ENCODE measurements at places on chromosomes 1 and 21.

DNA sequence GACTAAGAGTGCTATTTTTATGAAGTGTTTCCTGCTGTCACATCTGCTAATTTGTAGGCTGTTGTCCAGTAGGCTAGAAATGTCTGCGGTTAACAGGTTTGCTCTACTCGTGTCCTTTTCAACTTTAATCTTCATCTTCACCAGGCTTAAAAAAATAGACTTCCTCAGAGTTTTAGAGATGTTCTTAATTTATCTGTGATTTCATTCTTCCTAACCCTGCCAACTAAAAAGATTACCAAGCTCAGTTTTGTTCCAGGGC lies 66.8 kb downstream of the SASS6 start:
- DNase-seq: no peak

- DNase-seq: no peak
Measured at GRCh38 chr1:205505791-205506190, 1.3 kb downstream of the CDK18 start.

DNA sequence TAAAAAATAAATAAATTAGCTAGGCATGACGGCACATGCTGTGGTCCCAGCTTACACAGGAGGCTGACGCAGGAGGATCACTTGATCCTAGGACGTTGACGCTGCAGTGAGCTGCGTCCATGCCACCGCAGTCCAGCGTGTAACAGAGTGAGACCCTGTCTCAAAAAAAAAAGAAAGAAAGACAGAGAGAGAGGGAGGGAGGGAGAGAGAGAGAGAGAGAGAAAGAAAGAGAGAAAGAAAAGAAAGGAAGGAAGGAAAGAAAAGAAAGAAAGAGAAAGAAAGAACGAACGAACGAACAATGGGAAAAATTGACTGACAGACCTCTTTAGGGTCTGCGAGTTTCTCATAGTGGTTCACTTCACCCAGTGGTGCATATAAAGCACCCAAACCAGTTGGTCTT lies 97.8 kb upstream of the BMP8A start:
- DNase-seq: no peak

DNA sequence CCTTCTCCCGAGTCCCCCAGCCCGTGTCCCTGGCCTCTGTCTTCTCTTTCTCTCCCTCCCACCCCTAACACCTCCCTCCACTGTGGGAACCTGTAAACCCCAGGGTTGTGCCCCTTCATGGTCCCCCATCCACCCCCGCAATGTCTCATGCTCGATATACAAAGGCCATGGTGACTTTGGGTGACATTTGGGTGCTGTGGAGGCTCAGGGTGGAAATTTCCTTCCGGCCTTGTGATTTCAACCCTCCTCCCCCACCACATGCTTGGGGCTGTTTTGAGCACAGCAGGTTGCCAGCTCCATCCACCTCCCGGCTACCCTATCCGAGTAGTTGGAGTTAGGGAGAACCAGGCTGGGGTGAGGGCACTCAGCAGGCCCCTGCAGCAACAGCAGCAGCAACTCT lies 25.7 kb upstream of the VPS13D start:
- DNase-seq: no peak

GRCh38 chr1:246095443-246095842 lies 411.6 kb downstream of the SMYD3 start:
- no peak for DNase-seq

GRCh38 chr1:58785442-58786058 lies 1.7 kb upstream of the JUN start:
- DNase-seq: peak; percentile 64

GRCh38 chr1:156944268-156944667 lies 23.8 kb downstream of the LRRC71 start:
- no peak for DNase-seq

- DNase-seq: no peak
Measured at GRCh38 chr1:78291872-78292271, 198.9 kb upstream of the PTGFR start.

DNA sequence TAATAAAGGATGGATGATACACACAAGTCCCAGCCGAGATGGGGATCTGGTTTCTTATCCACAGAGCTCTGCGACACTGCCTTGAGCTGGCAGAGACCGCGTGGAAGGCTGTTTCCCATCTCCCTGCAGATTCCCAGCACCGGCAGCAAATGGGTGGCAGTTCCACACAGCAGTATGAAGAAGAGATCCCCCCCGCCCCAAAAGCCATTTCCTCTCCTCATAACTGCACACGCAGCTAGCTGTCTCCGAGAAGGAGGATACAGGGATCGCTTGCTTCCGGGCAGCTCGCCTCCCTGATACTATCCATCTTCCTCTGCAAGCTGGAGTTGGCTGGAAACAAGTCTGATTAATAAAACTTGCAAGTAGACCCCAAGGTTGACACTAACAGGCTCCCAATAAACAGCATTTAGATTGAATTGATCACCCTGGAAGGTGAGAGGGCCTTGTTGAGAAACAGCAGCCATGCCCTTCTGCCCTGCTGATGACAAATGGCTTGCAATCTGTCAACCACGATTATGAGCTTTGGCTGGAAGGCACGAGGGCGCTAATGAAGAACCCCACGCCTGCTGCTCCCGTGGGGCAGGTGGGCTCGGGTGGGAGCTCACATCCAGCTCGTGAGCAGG lies 642.3 kb downstream of the AJAP1 start:
- no peak for DNase-seq

DNA sequence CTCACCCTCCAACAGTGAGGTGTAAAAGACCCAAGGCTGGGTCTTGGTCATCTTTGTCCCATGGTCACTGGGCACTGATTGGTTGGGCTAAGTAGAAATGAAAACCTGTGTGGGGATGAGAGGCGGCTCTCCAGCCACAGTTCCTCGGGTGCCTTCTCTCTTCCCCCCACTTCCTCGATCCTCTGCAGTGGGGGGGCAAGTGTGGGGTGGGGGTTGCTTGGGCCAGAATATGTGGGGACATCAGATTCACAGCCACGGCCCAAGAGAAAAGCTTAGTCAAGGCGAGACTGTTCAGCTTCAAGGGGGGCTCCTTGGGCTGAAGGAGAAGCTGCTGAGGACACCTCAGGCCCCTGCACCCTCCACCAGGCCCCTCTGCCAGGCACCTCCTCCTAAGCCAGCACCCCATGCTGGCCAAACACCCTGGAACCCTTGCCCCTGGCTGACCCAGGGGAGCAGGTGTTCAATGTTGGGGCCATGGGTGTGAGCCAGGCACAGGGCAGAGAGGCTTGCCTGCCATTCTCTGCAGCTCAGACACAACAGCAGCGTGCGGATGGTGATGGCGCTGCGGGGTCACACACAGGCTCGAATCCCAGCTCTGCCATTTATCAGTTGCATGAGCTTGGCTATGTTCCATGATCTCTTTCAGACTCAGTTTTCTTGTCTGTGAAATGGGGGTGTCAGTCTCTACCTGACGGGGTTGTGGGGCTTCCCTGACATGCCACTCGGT lies 21.0 kb upstream of the TNFRSF1B start:
- DNase-seq: no peak

- DNase-seq: no peak
Measured at GRCh38 chr1:6269296-6269695, 8.4 kb upstream of the GPR153 start.

DNA sequence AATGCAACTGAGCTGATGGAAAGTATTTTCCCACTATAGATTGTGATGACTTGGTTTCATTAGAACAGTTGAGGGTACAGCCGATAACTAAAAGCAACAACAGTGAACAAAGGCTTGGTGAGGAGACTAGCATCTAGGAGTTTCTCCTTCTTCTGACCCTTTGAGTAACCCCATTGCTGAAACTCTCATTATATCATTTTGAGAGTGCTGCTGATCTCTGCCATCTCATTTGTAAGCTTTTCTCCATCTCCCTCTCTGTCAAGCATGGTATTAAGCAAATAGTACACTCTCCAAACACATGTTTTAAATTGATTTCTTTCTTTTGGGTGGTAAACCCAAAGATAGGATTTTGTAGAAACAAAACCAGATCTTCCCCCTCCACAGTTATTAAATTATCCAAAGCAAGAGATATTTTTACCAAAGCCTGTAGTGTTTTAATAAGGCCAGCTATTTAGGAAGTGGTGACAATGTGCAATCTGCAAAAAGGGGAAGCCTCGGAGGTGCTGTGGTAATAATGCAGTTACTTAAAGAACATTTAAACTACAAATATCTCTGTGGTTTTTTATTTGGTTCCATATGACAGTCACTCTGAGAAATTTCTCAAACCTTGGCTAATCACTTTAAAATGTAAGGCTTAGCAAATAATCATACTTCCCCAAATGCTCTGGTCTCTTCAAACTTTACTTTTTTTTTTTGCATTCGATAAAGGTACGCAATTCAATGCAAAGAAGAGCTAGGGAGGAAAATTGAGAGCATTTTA lies 287.5 kb downstream of the HLX start:
- DNase-seq: no peak

DNA sequence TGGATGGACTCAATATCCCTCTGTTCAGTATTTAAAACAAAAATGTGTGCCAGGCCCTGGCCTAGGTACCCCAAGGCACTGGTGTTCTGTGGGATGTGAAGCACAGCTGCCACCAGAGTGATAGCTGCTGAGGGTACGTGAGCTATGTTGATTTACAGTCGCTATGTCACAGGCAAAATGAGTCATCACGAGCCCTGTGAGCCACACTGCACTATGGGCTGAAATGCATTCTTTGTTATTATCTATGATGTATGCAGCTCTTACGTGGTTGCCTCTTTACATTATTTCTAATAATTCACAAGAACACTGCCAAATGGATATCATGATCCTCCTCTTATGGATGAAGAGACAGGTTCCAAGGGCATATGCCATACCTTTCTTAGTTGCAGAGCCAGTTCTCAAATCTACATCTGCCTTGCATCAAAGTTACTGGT lies 2.1 kb downstream of the TEX38 start:
- DNase-seq: no peak

DNA sequence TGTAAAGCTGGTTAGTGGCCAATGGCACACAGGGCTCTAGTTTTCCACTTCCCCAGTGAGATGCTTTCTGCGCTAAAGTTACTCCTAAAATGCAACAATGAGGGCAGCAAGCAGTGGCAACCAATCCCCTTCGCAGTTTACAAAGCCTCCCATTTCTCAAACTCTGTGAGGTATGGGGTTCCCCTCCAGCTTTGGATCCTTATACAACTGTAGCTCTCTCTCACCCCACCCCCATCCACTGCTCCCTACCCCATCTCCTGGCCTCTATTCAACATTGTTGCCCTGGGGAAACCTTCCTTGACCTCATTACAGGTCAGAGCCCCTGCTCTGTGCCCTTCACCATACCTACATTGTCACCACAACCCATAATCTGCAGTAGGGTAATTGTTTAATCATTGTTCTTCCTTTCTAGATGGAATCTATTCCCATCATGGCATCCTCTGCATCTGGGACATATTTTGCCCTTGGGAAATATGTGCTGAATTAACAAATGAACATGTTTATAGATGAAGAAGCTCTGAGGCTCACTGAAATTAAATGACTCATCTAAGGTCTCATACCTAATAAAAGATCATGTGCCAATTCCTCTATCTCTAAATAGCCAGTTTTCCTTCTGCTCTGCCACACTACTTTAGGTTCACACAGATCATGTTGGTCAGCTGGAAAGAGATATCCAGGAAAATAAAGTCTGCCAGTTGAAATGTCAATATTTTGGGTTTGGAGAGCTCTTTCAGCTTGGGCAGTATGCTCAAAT lies 12.6 kb downstream of the KIAA0040 start:
- no peak for DNase-seq

DNA sequence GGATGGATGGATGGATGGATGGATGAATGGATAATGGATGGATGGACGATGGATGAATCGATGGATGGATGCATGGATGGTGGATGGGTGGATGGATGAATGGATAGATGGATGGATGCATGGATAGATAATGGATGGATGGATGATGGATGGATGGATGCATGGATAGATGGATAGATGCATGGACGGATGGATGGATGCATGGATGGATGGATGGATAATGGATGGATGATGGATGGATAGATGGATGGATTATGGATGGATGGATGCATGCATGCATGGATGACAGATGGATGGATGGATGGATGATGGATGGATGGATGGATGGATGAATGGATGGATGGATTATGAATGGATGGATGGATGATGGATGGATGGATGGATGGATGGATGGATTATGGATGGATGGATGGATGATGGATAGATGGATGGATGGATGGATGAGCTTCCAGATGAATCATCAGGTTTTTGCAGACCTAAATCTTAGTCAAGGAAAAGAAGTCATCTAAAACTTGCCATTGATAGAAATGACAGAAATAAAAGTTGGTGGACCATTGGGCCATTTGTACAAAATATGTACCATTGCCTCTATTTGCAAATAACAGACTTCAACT lies 175.4 kb upstream of the KLHDC7A start:
- DNase-seq: no peak

DNA sequence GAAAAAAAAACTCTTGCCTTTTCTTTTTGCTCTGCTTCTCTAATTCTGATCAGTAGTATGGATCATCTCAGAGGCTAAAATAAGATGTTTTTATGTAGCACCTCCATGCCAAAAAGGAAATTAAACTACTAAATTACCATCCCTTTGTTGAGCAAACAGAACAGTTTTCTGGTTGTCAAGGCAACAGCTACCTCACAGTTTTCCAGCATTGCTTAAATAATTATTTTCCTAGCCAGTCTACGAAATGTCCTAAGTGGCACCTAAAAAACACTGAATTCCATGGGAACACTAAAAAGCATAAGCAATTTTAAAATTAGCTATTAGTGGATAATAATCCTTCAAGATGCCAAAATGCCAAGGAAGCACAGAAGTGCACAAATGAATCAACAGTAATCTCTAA lies 61.7 kb downstream of the ARID4B start:
- peak; percentile 19 for DNase-seq

DNA sequence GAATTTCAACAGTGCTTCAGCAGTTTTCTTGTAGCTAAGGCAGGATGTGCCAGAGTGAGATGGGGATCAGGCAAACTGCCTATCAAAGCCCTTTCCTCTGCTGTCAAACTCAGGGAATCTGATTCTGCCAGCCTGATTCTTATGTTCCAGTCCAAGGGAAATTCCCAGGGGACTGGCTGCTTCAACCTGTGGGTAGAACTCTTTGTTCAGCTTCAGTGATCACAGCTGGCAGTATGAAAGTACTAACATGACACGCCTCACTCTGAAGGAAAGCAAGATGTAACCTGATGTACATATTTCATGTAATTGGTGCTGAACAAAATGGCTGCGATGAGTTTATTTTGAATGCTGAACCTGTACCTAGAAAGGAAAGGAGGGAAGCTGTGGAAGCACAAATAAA lies 40.1 kb upstream of the SLC5A9 start:
- peak; percentile 29 for DNase-seq

- peak; percentile 55 for DNase-seq
Measured at GRCh38 chr1:143735764-143736461, 235.9 kb downstream of the FAM72C start.

- no peak for DNase-seq
Measured at GRCh38 chr1:104760017-104760416, 1010.3 kb downstream of the AMY1C start.
